Left kidney (tissue), 8 donors: ENCODE measurements at places on chromosomes 4 and X. TPM values are rescaled to one million over a fixed set of nuclear protein-coding genes. Genes with fewer than 3 reads are reported as not detected.
A peak's percentile ranks its signal among the peaks of the same experiment; 100 is the strongest.

Gene CT45A5
- not detected for polyA plus RNA-seq

Gene MAGEA8
- polyA plus RNA-seq, result 0.43 TPM

Gene TBC1D9
- 62.1 TPM for polyA plus RNA-seq

Gene RTL5
- 23.7 TPM for polyA plus RNA-seq

- DNase-seq, result peak; percentile 40
Measured at GRCh38 chr4:80362578-80363181, 27.1 kb downstream of the CFAP299 start.

Gene GPC3
- polyA plus RNA-seq, result 1,367 TPM

GRCh38 chr4:100754751-100755150 is 236.9 kb upstream of the EMCN start:
- DNase-seq, result no peak

Gene ENPP6
- 9.2 TPM for polyA plus RNA-seq

Gene GRIA2
- 2.4 TPM for polyA plus RNA-seq

GRCh38 chr4:8274765-8275547 is 5.4 kb downstream of the HTRA3 start:
- peak; percentile 91 for DNase-seq
